Hippocampal formation (tissue), 2 donors: ENCODE measurements at places on chromosomes 12 and 14.

DNA sequence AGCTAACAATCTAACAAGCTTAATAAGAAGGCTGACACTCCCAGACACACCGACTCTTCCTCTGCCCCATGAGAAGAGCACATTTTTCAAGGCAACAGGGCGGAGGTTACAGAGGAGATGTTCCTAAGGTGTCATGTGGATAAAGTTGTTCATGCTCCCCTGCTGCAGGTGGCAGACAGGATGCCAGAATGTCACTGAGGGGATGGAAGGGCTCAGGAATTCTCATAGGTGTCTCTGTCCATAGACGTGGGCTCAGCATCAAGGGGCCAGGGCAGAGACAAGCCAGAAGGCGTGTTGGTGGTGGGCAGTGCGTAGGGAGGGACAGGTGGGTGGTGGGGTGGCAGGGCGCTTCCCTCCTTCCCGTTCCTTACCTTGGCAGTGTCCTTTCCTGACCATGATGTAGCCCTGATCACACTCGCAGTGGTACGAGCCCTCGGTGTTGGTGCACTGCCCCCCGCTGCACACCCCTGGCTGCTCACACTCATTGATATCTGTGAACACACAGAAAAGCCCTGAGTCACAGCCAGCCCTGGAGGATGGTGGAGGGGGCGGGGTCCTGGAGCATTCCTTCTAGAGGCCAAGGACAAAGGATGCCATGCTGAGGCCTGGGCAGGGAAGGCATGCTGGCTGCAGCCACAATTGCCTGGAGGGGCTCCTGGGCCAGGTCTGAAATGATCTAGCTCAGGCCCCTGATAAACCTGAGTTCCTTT lies 23.0 kb downstream of the ISCA2 start:
- DNase-seq: no peak

GRCh38 chr12:70733385-70733784 lies 96.2 kb upstream of the PTPRB start:
- DNase-seq: peak; percentile 86

DNA sequence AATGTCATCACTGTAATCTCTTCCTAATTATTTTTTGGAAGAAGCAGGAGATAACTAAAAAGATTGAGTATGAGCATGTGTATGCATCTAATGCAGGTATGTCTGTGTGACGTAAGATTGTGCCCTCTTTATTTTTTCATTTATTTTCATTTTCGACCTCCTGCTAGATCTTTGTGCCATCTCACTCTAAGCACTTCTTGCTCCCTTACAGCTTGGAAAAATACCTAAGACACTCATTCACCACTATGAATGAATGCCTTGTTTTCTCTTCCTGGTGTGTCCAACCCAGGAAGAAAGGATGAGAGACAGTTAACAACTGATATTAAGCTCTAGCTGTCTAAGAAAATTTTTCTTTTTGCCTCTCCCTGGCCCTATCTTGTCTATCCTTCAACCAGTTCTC lies 76.8 kb upstream of the CISTR start:
- DNase-seq: no peak

DNA sequence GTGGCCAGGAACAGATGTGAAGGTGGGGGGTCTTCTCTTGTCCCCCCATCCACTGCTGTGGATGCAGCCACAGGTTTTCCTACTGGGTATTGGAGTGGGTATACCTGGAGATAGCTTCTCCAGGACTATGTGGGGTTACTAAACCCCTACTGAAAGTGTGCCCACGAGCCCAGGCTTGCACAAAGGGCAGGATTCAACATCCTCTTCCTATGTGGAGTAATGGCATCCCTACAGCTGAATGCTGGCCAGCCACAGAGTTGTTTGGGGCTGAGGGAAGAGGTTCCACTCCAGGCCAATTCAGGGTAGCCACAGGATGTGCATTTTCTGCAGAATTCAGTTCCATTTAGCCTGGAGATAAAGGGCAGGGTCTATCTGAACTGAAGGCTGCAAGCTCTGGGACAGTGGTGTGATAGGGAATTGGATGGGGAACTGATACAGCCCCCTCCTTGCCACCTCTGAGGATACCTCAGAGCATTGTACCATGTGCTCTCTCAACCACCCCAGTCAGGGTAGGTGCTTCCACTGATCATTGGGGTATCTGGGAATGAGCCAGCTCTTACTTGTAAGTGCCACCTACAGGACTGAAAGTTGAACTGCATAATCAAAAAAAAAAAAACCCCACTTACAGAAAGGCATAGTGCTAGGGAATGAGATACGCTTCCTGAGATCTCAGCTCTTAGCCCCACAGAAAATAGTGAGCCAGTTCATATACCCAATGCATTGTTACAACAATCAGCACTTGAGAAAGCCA lies 187.1 kb downstream of the KITLG start:
- no peak for DNase-seq

- DNase-seq: no peak
These were observed 4.6 kb upstream of the RARG start for GRCh38 chr12:53236443-53237111.

GRCh38 chr12:107011519-107011918 lies 24.6 kb upstream of the MTERF2 start:
- no peak for DNase-seq

GRCh38 chr12:48351022-48351708 lies 446 bp upstream of the ZNF641 start:
- no peak for DNase-seq

- no peak for DNase-seq
These were observed 35.6 kb upstream of the GPR68 start for GRCh38 chr14:91280129-91280528.

DNA sequence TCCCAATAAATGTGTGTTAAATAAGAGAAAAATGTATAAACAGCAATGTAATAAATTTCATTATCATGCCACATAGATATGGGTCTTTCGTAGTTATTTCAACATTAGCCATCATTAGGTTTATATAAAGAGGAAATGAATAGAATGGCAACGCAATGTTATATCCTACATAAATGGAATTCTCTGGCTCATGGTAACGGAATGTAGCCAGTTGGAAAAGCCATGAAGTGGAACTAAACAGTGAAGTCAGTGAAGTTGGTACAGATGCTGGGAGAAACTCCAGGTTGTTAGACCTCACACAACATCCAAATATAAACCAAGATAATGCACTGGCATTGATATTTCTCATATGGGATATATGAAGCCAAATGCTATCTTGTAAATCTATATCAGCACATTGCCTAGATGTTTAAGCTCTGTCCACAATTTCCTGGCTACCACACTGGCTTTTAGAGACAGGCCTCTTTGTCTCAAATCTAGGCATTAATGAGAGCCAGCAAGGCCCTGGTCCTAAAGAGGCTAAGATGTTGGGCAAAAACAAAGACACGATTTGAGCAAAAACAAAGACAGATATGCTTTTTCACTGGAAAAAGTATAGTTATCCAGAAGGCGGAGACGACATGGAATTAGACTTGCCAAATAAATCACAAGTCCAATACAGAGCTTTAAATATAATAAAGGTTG lies 861.0 kb downstream of the RPS29 start:
- DNase-seq: no peak

DNA sequence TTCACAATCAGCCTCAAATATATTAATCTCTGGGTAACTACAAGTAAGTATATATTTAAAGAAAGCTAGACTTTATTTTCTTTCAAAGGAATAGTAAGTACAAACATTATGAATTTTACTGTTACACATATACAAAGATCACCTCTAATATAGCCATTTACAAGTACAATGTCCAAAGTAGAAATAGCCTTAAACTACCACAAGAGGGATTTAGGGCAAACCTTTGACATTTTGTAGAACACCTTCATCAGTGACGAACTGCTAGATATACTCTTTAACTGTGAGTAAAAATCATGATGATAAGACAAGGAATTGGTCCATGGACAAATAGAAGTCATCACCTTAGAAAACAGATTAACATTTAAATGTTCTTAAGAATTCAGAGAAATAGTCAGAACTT lies 69.8 kb downstream of the CNTN1 start:
- no peak for DNase-seq

DNA sequence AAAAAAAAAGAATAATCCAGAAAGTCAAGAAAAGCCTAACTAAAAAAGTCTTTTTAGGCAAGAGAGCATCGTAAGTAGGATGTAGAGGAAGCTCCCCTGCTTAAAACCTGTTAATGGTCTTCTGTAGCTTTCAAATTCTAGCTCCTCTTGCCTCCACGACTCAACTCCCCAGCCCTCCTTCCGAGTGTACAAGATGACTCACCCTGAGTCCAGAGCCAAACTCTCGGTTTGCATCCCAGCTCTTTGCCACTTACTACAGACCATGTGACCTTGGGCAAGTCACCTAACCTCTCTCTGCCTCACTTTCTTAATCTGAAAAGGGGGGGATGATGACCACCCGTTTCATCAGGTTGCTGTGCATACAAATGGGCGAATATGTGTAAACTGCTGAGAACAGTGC lies 460.4 kb downstream of the DPF3 start:
- no peak for DNase-seq

DNA sequence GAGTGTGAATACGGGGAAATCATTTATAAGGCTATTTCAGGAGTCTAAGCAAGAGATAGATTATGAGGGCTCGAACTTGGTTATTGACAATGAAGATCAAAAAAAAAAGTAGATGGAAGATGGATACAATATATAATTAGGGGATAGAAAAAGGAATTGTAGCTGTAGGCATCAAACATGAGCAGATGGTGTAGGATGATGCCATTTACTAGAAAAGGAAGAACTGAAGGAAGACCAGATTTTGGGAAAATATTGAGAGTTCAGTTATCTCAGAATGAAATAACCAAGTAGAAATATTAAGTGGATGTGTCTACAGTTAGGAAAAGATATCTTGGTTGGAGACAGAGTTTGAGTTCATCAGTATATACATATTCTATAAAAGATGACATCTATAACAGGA lies 109.6 kb downstream of the CNTN1 start:
- no peak for DNase-seq

DNA sequence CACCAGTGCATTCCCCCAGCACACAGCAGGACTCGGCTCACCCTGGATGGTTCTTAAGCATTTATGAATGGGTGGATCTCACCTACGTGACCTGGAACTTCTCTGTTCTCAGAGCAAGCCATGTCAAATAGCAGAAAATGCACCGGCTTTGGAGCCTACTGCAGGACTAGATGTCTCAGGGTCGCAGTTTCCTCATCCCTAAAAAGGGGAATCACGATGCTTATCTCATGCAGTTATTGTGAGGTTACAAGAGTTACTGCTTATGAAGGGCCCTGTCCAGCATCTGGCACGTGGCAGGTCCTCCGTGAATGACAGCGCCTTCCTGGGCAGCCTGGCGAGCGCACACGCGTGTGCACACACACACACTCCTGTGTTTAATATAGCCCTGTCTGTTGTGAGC lies 128.5 kb downstream of the ETV6 start:
- DNase-seq: no peak

DNA sequence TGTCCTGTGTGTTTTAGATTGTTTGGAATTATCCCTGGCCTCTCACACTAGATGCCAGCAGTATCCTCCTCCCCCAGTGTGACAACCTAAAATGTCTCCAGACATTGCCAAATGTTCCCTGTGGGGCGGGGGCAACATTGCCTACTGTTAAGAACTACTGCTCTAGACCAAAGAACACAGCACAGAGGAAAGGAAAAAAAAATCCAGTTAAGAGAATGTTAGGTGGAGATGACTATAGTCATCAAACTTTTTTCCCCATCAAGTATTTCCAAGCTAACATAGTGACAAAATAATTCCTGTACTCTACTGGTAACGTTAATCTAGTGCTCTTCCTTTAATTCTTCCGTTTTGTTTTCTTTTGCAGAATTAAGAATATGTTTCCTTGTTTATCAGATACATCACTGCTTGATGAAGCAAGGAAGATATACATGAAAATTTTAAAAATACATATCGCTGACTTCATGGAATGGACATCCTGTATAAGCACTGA lies 3.5 kb downstream of the CDKN1B start:
- DNase-seq: no peak

DNA sequence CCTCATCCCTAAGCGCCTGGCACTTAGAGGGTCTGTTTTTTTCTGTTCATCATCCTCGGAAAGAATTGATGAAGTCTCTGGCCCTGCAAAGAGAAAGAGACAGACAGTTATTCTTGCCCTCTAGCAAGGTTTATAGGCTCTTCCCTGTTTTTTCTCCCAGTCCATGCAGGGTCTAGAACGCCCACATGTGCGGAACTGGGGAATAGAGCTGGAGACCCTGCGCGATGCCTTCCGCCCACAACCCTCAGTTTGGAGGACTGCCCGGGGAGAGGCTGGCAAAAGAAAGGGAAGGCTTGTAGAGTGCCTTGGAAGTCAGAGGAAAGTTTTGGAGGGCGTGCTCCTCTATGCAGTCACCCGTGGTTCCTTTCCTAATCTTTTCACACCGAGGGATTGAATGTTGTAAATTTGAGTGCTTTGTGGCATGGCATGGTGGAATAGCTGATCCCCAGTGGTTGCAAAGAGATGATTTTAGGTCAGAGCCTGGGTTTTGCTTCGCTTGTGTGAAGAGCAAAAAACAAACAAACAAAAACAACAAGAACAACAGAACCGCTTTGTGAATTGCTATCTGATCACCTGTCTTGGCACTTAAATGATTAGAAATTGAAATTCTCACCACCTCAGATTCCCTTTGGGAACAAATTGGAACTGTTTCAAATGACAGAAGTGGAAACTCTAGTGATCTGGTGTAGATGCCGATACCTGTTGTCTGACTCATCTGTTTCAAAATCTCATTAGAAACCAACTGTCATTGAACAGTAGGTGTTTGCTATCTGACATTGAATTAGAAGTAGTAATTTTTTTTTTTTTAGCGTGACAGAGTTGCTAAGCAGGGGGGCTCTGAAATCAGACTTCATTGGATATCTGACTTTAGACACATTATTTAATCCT lies 947 bp downstream of the GAS2L3 start:
- no peak for DNase-seq

- DNase-seq: no peak
These were observed 36.1 kb downstream of the PARP11 start for GRCh38 chr12:3837049-3837448.

DNA sequence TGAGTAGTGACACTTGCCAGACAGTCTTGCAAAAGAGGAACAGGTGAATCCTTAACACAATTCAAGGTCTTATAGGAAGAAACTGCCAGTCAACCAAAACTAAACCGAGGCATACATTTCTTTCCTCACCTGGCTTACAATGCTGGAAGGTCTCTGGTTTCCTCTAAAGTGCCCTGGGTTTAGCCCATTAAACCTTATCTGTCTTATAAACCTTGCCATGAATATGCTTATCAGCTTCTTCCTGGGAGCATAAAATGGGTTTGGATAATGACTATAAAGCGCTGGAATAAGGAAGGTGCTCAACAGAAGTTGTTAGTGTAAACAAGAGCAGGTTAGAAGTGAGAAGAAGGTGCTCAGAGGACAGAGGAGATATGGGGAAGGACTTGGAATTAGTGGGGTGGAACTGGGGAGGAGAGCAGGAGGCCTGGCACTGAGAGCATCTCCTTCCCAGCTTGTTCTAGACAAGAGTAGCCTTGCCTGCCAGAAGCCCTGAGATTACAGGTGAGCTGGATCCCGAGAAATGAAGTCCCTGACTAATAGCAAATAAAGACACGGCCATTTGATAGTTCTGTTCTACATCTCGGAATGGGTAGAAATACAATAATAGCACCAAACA lies 14.1 kb upstream of the GPRC5A start:
- DNase-seq: no peak
